ENCODE measurements at places on chromosomes 12 and 14. TPM values are rescaled to one million over a fixed set of nuclear protein-coding genes. Genes with fewer than 3 reads are reported as not detected.

GRCh38 chr14:65131301-65131701 lies 29.0 kb upstream of the MAX start:
- DNase-seq, result no peak

GRCh38 chr14:90408713-90409112 lies 11.9 kb downstream of the CALM1 start:
- DNase-seq, result no peak

GRCh38 chr14:22556990-22557623 lies 31.9 kb downstream of the DAD1 start:
- DNase-seq, result peak; percentile 78

- peak; percentile 71 for DNase-seq
Observed at GRCh38 chr12:76784600-76785051, 20.7 kb downstream of the ZDHHC17 start.

Gene SYT10
- not detected for polyA plus RNA-seq

Gene IL26
- polyA plus RNA-seq, result not detected
